Epithelial cell of esophagus (primary cell): ENCODE measurements at places on chromosomes 6 and 20.
A peak's percentile ranks its signal among the peaks of the same experiment; 100 is the strongest.

DNA sequence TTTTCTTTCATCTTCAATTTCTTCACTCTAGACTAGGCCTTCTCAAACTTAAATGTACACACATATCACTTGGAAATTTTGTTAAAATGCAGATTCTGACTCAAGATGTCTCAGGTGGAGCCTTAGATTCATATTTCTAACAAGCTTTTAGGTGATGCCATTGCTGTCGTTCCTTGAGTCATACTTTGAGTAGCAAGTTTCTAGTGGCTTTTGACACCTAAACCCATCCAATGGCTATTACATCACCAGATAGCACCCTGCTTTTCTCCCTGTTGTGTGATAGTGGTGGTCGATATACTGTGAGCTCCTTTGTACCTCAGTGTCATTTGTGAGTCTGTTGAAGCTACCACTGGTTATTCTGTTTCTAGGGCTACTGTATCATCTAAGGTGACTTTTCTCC is 34.8 kb upstream of the BAG2 start:
- no peak for DNase-seq

GRCh38 chr20:3173610-3174441 is 477 bp upstream of the LZTS3 start:
- peak; percentile 83 for DNase-seq

GRCh38 chr20:19765913-19766312 is 7.9 kb downstream of the RIN2 start:
- no peak for DNase-seq

DNA sequence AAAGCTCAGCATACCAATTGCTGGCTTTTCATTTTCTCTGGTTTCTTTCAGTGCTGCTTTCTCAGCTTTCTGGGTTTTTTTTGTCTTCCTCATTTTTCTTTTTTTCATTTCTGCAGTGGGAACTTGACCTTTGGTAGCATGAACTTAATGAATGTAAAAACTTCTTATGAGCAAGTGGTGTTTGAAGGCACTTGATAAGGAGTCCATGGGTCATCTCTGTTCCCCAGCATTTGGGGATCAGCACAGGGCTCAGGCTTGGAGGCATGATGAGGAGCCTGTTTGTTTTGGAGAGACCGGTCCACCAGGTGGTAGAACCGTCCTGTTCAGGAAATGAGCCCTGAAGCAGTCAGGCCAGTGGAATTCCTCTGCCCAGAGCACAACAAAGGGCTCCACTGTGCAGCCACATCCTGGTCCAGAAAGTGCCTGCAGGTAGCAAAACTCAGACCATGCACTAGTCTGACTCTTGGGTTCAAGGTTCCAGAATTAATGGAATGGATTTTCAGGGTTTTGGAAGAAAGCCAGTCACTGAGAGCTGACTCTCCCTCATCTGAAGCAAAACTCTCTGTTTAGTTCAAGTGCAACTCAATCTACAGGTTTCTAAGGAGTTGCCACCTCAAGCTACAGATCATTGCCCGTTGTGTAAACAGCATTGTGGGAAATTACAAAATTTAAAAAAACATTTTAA is 52.3 kb upstream of the ADGRF1 start:
- peak; percentile 63 for DNase-seq

- DNase-seq = peak; percentile 86
These were observed 277.3 kb upstream of the PRND start for GRCh38 chr20:4444404-4444803.

DNA sequence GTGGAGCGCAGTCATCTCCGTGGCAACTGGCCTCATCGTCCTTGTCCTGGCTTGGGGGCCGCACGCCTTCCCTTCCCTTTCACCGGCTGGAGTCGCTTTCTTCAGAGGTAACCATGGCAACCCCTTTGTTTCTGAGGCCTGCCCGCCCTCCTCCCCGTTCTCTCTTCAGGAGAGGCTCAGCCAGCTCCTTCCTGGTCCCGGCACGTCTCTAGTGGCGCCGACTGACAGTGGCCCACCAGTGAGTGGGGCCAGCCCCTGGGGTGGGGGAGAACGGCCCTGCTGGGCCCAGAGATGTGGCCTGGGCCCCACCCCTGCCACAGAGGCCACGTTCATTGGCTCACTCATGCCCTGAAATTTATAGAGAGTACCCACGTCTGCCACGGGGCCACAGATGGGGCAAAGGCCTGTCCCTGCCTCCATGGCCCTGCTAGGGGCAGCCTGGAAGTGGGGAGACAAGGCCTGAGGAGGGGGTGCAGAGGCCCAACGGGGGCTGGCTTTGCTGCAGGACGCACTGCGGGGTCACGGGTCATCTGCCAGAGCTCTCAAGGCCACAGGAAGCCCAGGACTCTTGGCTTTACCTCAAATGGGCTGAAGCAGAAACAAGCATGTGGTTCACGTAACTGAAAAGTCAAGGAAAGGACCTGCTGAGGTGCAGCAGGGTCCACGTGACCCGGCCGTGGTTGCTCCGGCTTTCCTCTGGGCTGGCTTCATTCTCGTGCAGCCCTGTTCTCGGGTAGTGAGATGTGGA is 1.4 kb upstream of the OSBPL2 start:
- no peak for DNase-seq

GRCh38 chr6:89214197-89214596 is 3.0 kb downstream of the GABRR1 start:
- no peak for DNase-seq

- DNase-seq = no peak
These were observed 119.4 kb upstream of the ARMC2 start for GRCh38 chr6:108728826-108729225.

DNA sequence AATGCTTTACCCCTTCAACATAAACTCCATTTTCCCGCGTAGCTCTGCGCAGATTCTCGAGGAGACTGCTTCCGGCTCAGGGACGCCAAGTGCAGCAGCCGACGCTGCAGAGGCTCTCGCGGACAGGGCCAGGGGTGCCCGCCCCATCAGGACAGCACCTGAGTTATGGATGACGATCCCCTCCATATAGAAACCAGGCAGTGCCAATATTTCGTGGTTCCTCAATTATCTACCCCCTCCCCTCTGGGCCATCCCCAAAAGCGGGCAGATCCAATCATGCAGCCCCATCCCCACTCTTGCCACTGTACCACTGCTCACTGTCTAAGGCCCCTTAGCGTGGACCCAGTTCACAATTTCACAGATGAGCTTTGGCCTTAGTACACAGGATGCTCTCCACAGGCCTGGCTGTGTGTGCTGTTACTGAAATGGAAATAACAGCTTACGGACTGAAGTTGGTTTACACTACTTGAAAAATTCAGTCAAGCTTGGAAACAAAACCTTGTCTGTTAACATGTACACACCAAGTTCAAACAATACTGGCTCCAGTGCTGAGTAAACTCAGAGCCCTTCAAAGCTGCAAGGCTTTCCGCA is 74.5 kb downstream of the DACT2 start:
- DNase-seq = no peak

DNA sequence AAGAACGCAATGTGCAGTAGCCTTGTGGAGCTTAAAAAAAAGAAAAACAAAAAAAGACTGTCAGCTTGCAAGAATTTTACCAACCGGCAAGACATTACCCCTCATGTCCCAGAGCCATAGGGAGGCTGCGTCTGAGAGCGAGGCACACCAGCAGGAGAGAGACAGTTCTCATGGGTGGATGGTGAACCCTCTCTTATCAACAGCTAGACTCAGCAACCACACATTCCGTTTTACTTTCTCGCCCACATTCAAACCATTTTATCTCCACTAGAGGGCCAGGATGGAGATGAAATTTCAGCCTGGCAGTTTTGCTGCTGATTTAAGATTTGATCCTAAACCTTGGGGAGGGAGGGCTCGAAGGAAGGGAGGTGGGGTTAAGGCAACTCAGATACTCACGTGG is 247.0 kb downstream of the ATXN1 start:
- peak; percentile 45 for DNase-seq

- DNase-seq = no peak
These were observed 3.7 kb downstream of the TREML2 start for GRCh38 chr6:41197234-41197633.

- no peak for DNase-seq
These were observed 3.7 kb upstream of the SLC17A2 start for GRCh38 chr6:25934156-25934555.

- no peak for DNase-seq
These were observed 23.8 kb downstream of the RBM38 start for GRCh38 chr20:57414867-57415592.

DNA sequence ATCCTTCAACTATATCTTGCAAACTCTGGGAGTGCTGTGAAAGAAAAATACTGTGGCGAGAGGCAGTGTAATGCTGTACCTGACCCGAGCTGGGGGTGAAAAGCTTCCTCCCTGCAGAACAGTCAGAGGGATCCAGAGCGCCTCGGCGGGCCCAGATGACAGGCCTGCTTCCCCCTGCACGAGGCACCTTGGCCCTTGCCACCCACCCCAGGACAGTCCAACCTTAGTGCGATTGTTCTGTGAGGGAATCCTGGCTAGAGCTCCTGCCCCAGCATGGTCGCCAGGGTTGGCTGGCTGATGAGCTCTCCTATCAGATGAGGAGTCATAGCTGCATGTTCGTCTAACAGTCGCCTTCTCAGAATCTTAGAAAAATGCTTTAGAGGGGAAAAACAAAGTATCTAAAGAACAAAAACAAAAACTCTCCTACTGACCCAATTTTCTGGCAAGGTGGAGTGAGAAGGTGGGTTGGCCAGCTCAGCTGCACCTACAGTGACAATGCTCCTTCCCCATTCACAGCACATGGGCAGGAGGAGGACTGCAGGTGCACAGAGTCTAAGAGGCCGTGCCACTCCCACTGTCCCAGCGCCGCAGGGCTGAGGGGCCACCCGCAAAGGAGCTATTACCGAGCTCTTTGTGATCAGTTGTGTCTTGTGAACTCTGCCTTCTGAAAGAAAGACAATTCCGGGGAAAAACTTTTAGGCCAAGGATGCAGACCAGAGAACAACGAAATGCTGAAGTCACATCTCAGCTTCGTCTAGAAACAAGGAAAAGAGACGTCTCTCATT is 28.6 kb upstream of the GPR6 start:
- no peak for DNase-seq

DNA sequence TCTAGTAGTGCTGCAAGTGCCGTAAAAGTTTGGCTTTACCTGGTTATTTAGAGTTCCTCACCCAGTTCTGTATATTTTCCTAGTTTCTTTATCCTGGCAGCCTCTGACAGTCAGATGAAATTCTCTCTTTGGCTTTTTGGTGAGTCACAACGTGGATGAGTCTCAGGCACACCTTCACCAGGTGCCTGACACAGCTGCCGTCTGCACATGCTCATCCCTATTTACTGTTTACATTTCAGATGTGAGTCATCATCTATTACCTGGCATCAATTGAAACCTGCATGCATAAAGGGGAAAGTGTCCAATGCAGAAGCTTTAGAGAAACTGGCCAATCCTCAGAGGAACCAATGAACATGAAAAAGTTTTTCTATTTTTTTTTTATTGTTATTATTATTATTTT is 33.3 kb upstream of the ADGRF4 start:
- DNase-seq = peak; percentile 98

DNA sequence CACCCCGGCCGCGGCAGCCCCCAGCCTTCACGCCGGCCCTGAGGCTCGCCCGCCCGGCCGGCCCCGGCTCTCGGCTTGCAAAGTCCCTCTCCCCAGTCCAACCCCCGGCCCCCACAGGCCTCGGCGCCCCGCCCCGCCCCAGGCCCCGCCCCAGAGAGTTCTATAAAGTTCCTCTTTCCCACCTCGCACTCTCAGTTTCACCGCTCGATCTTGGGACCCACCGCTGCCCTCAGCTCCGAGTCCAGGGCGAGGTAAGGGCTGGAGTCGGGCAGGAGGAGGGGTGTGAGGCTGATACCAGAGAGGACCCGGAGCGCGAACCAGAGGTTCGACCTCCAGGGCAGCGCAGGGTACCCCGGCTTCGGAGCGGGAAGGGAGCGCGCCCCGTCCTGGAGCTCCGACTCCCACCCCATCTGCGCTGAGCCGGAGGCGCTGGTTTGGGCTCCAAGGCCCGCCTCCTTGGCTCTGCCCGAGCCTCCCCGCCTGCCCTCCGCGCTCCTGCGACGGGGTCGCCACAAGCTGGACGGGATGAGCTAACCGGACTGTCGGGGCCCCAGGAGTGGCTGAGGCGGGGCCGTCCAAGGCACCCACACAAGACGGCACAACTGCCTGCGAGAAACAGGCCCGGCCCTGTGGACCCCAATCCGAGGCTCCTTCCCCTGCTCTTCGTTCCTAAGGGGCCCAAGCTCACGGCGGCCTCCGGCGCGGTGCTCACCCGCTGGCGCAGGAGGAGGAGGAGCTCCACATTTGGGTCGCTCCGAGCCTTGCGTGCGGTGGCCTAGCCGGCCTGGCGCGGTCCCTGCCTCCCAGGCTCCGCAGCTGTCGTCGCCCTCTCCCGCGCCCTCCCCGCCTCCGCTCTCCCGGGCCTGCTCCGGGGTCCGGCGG is at the start of gene IRF4:
IRF4 (plus strand) TSS at position 194 of the 882 bp plus-strand sequence. CDS start 1,401 bp downstream, outside the sequence.
- peak; percentile 9 for DNase-seq

DNA sequence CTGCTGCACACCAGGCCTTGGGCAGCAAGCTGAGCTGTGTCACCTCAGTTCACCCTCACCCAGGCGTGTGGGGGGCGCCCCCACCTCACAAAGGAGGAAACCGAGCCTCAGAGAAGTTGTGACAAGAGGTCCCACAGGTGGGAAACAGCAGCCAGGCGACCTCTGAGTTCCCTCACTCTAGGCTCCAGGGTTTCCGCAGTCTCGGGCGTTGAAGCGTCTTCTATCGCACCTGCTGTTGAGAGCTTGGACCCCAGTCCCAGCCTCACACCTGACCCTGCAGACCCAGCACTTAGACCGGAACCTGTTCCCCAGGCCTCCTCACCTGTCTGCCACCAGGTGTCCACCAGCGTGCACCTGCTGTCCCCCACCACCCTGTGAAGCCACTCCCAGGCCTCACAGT is 22.3 kb upstream of the APMAP start:
- DNase-seq = no peak

- no peak for DNase-seq
These were observed 551.2 kb downstream of the QKI start for GRCh38 chr6:163965426-163966348.

DNA sequence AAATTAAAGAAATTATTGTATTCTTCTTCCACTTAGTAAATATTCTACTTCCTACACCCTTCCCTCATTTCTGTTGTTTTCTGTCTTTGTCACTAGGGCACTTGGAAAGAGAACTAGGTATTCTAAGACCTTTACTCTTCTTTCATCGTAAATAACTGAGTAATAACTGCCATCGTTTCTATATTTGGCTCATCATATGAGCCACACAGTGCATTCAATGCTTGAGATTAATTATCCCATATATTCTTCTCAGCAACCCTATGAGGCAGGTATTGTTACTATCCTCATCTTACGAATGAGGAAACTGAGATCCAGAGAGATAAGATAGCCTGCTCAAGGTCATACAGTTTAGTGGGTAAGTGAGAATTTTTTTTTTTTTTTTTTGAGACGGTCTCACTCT is 38.9 kb downstream of the LRP11 start:
- DNase-seq = no peak
